ENCODE measurements at places on chromosomes 3 and 15. TPM values are rescaled to one million over a fixed set of nuclear protein-coding genes. Genes with fewer than 3 reads are reported as not detected.

DNA sequence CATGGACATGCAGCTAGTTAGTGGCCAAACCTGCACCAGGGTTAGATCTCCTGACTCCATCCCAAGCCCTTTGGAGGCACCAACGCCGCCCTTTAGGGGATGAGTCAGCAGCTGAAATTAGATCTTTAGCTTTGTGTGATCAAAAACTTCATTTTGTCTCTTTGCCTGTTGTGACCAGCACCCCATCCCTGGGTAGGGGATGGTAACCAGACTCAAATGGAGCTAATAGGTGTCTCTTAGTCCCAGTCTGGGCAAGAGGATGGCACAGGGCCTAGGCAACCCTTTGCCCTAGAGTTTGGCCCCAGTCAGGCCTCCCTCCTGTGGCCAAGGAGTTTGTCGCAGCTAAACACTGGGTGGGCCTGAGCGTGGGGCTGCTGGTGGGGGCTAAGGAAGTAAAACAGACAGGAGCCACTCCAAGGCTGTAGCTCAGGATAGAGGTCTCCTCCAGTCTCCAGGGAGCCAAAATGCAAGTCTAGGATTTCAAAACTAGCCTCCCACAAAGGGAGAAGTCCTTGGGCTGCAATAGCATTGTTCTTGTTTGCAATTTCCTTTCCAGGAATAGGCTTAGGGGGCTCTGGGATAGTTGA, 105.1 kb downstream of the CPN2 start:
- no peak for DNase-seq

DNA sequence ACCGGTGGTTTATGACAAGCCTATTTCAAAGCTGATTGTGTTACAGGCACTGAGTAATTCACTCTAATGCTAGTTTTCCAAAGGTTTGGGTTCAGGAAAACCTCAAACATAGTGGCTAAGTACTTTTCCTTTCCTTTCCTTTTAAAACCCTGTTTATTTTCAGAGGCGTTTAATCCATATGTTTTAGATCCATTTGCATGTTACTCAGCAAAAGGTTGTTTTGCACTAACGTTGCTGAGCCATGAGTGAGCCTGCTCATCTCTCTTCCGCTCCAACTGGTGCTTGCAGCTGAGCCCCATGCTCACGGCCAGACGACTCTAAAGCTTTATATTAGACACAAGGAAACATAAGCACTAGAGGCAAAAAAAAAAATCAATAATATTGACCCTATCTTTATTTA, 9.4 kb downstream of the CEMIP start:
- no peak for DNase-seq

- DNase-seq = no peak
Observed at GRCh38 chr3:8204331-8204730, 297.3 kb upstream of the LMCD1 start.

DNA sequence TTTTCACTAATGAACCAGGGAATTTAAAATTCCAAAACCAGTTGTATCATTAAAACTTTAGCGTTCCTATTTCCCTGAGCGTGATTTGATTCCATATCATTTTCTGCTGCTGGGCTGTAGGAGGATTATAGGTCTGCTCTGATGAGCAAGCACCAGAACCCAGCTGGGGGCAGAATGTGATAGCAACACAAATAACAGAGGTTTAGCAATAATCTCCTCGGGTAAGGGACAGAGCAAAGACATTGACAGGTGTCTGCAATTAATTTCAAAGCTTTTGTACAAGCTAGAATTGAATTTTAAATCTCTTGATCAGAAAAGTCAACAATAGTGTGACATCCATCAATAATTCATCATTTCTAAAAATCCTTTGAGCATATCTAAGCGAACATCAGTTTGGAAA, 163.4 kb upstream of the RAP2B start:
- no peak for DNase-seq

Gene MNS1
- total RNA-seq = 2.2 TPM

Data from left cardiac atrium (tissue), 4 donors.